Muscle of arm (tissue), 14 donors: ENCODE measurements at places on chromosomes 12 and 14. TPM values are rescaled to one million over a fixed set of nuclear protein-coding genes. Genes with fewer than 3 reads are reported as not detected.

GRCh38 chr14:68139431-68140075, 320.0 kb downstream of the RAD51B start:
- DNase-seq: no peak

Gene KRT72
- not detected for polyA plus RNA-seq

DNA sequence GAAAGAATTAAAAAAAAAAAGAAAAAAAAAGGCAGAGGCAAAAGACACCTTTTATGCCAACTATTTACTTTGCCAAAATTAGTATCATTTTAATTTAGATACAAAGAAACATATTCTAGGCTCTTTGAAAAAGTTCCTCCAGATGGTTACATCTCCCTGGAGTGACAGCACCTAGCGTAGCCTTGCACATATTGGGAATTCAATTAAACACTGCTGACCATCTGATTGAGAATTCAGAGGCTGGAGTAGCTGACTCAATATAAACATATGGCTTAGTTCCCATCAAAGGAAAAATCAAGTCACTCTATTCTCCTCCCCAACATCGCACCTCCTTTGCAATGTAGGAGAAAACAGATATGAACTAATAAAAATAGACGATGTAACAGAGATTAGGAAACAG, 36.4 kb downstream of the ANKS1B start:
- no peak for DNase-seq

GRCh38 chr14:92830902-92831301, 36.8 kb downstream of the GOLGA5 start:
- no peak for DNase-seq

Gene RNF212B
- polyA plus RNA-seq: not detected

Gene GLS2
- polyA plus RNA-seq: 0.81 TPM

Gene PLEKHG7
- 1.3 TPM for polyA plus RNA-seq

- no peak for DNase-seq
These were observed 183.3 kb downstream of the EFCAB11 start for GRCh38 chr14:89771251-89771650.
